SJCRH30 (cell line): ENCODE measurements at places on chromosomes 4 and X. TPM values are rescaled to one million over a fixed set of nuclear protein-coding genes. Genes with fewer than 3 reads are reported as not detected.

FAM47B gene
- total RNA-seq = not detected in 2 replicates

DNA sequence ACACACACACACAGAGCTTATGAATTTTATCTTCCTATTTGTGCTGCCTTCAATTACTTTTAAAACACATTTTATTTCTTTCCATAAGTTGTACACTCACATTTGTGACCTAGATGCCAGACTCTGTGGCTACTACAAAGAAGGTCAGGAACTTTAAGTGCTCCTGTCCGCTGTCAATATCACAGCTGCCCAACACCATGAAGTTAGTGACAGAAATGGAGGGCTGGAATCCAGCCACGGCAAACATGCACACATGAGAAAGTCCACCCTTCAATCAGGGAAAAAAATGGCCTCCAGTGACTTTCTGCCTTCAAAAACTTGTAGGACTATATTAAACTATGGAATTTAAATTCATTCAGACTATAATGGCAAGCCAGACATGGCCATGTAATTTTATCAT lies 334.4 kb upstream of the FSTL5 start:
- H3K27me3 ChIP-seq = no peaks in the 10 kb centered on the region
- H3K4me1 ChIP-seq = no peaks in the 10 kb centered on the region
- H3K27ac ChIP-seq = no peak overlapping the region
- DNase-seq = no peak

DNA sequence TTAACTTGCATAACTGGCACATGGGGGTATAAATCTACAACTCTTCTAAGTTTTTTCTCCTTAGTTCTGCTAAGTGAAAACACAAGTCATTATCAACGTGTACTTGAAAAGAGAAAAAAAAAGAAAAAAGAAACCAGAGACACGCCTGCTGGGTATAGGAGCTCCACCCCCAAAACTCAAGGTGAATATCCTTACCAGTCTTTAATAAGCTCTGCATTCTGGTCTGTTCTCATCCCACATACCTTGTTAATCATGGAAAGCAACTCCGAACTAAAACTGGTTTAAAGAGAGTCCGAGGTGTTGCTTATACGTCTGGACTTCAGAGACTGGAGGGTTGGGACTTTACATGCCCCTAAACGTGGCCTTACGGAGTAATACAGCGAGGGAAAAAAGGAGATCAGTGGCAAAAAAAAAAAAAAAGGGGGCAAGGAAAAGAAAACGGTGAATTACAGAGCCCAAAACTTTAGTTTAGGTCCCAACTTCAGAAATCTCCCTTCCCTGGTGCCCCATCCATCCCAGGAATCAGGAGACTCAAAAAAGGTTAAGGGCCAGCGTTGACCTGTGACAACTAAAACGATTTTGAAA lies 1.0 kb downstream of the PGRMC2 start:
- peaks cover 8% of the 10 kb centered on the region for H3K4me1 ChIP-seq
- peak overlapping the region; percentile 74 for H3K27ac ChIP-seq
- H3K4me3 ChIP-seq = peak overlapping the region; percentile 69
- H3K27me3 ChIP-seq = no peaks in the 10 kb centered on the region
- no peak for DNase-seq

TKTL1 gene
- 1.1 TPM in 1 of 2 replicates, not detected in the other for total RNA-seq

RELL1 gene
- 83.7 and 90.9 TPM in 2 replicates for total RNA-seq

HTR2C gene
- total RNA-seq = 0.04 and 0.05 TPM in 2 replicates

DNA sequence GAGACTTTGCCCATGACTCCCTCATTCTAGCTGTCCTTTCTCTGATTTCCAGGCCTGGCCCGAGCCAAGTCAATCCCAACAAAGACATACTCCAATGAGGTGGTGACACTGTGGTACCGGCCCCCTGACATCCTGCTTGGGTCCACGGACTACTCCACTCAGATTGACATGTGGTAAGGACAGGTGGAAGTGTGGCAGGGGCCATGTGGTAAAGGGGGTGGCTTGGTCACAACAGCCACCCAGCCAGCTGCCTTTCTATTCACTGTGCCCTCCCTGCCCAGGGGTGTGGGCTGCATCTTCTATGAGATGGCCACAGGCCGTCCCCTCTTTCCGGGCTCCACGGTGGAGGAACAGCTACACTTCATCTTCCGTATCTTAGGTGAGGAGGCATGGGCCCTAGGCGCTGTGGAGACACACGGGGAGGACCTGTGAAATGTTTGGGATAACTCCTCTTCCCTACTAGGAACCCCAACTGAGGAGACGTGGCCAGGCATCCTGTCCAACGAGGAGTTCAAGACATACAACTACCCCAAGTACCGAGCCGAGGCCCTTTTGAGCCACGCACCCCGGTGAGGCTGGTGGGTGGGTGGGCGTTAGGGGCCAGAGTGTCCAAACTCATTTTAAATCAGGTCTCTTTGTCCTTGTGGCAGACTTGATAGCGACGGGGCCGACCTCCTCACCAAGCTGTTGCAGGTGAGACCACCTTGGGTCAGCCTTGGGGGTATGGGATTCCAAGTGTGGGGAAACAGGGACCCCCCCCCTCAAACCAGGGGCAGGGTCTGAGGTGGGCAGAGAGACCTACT lies 6.1 kb upstream of the USP11 start:
- no peak overlapping the region for H3K27ac ChIP-seq
- H3K36me3 ChIP-seq = no peaks in the 10 kb centered on the region
- H3K4me3 ChIP-seq = no peak overlapping the region
- H3K4me1 ChIP-seq = no peaks in the 10 kb centered on the region
- no peak for DNase-seq

ADGRL3 gene
- 0.35 and 0.40 TPM in 2 replicates for total RNA-seq

ADAM29 gene
- total RNA-seq = not detected in 2 replicates

- H3K27ac ChIP-seq = no peak overlapping the region
- DNase-seq = no peak
- H3K27me3 ChIP-seq = no peaks in the 10 kb centered on the region
- no peaks in the 10 kb centered on the region for H3K4me1 ChIP-seq
- no peaks in the 10 kb centered on the region for H3K36me3 ChIP-seq
- H3K4me3 ChIP-seq = no peak overlapping the region
Observed at GRCh38 chr4:104752337-104752736, 257.6 kb upstream of the CXXC4 start.

- H3K27ac ChIP-seq = no peak overlapping the region
- no peak overlapping the region for H3K4me3 ChIP-seq
- H3K4me1 ChIP-seq = peaks cover 13% of the 10 kb centered on the region
- peaks cover 7% of the 10 kb centered on the region; the same call in 1 of the 2 replicates for H3K36me3 ChIP-seq
- no peak for DNase-seq
Observed at GRCh38 chr4:70737409-70737808, 15.6 kb downstream of the RUFY3 start.

DNA sequence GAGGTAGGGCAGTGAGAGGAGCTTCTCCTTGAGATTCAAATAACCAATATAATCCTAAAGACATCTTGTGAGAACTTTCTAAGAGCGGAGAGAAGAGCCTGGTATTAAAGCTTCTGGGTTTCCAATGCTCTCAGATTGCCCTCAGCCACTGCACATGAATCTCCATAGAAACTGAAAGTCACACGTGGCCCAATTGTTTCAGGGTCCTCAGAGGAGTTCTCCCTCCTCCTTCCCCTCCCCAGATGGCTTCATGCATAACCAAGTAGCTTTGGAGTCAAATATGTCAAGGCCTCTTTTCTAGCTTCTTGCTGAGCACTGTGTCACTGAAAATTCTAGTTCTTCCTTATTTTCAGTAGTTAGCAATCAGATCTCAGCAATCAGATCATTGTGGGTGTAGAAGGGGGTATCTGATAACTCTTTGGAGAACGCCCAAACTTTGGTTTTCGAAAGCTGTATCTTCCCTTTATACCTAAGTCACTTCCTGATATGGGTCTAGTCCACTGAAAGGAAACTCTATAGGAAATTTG lies 2.2 kb downstream of the BTK start:
- no peak overlapping the region for H3K27ac ChIP-seq
- no peak overlapping the region for H3K4me3 ChIP-seq
- no peaks in the 10 kb centered on the region for H3K36me3 ChIP-seq
- H3K27me3 ChIP-seq = no peaks in the 10 kb centered on the region
- no peak for DNase-seq

DOK7 gene
- total RNA-seq = 8.6 and 9.6 TPM in 2 replicates

STK26 gene
- total RNA-seq = 78.0 and 83.3 TPM in 2 replicates

- DNase-seq = no peak
- no peaks in the 10 kb centered on the region for H3K4me1 ChIP-seq
- no peak overlapping the region for H3K4me3 ChIP-seq
- no peaks in the 10 kb centered on the region for H3K27me3 ChIP-seq
Observed at GRCh38 chr4:158444621-158445020, 77.1 kb upstream of the RXFP1 start.
